ENCODE measurements at places on chromosomes 11 and 22.
A peak's percentile ranks its signal among the peaks of the same experiment; 100 is the strongest.

- DNase-seq: no peak
Measured at GRCh38 chr11:124798991-124799347, 1.2 kb downstream of the MSANTD2 start.

DNA sequence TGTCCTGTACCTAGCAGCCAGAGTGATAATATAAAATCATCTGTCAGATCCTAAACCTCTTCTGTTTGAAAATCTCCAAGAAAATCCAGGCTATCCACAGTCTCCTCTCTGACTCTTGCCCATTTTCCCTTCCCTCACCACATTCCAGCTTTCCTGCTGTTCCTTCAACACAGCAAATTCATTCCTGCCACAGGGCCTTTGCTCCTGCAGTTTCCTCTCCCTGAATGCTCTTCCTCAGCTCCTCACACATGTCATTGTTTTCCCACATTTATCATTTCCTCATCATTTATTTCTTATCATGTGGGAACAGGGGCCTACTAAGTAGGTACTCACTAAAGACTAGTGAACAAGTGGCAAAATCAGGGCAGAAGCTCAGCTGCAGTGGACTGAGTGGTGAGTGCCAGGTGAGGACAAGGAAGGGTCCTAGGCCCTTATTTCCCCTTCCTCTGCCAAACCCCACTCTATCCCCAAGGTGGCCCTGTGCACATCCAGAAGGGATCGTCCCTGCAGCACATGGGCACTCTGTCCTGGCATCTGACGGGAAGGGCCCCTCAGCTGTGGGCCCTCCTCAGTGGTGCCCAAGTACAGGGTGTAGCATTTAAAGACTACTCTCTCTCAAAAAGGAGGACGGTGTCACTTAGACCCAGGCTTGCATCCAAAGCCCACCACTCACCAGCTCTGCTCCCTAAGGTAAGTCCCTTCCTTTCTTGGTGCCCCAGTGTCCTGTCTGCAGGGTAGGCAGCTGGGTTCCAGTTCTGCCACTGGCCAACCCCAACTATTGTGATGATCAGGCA, 2.0 kb downstream of the LRRC32 start:
- DNase-seq: no peak

DNA sequence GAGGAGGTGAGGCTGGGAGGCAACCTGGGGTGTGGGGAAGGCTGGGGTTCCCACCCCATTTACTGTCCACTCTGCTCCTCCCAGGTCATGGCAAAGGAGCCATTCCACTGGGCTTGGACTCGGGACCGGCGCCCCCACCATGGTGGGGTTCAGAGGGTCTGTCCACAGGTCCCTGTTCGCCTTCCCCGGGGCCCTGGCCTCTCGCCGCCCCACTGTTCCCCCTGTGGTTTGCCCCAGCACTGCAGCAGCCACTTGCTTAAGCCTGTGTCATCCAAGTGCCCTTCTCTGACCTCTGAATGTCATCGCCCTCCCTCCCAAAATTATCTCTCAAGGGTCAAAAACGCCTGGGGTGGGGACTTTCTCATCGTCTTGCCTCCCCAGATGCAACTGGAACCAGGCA, 2.6 kb downstream of the SPDYC start:
- DNase-seq: no peak

- DNase-seq: no peak
Measured at GRCh38 chr11:62358273-62358672, 21.0 kb downstream of the ASRGL1 start.

DNA sequence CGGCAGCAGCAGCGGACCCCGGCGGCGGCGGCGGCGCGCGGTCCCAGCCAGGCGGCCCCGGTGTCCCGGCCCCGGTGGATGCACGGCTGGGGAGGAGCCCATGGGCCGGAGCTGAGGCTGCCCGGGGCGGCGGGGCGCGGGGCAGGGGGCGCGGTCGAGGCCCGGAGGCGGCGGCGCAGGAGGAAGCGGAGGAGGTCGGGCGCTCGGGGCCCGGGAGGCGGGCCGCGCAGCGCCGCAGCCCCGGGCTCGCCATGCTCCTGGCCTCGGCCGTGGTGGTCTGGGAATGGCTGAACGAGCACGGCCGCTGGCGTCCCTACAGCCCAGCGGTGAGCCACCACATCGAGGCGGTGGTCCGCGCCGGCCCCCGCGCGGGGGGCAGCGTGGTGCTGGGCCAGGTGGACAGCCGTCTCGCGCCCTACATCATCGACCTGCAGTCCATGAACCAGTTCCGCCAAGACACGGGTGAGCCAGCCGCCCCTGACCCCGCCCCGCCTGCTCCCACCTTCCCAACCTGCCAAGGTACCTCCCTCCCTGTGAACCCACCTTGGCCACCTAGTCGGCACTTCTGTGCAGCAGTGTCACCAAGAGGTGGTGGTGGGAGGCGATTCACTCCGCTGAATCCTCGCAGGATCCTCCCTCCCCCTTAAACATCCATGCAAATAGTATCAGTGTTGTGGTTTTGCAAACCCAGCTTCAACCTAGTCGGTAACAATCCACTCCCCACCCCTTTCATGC, 580 bp downstream of the DTX4 start:
- DNase-seq: no peak

GRCh38 chr11:105298630-105299029, 159.1 kb upstream of the CARD18 start:
- DNase-seq: no peak

DNA sequence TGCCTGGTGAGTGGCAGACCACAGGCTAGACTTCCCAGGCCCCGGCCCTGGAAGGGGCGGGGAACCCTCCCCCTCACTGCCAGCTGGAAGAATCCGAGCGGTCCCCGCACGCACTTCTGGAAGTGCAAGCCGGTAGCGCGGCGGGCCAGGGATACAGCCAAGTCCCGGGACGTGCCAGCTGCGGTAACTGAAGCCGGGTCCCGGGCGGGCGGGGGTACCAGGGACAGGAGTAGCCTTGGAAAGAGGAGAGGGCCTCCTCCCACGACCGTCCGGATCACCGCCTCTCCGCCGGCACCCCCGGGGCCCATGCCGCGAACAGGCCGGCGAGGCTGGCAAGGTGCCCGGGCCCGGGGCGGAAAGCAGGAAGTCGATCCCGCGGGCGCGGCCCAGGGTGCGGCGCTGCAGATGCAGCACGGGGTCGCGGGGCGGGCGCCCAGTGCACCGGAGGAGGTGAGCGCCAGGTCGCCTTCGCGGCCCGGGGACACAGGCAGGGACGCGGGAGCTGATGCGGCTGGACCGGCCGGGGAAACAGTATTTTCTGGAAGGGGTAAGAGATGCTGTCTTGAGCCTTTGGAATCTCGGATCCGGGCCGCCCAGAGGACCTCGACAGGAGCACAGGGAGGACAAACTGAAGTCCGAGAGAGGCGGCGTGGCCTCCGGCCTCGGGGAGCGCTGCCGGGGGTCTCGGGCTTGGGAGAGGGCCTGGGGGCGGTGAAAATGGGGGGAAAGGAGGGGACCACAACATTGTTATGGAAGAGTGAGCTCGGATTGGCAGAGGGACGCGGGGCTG, 783 bp upstream of the SLC35C1 start:
- peak; percentile 16 for DNase-seq

DNA sequence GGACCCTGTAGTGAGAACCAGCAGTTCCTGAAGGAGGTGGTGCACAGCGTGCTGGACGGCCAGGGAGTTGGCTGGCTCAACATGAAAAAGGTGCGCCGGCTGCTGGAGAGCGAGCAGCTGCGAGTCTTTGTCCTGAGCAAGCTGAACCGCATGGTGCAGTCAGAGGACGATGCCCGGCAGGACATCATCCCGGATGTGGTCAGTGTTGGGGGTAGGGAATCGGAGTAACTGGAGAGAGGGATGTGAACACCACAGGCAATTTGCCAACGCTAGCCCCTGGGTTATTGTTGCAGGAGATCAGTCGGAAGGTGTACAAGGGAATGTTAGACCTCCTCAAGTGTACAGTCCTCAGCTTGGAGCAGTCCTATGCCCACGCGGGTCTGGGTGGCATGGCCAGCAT, 19.9 kb downstream of the MADD start:
- DNase-seq: no peak

DNA sequence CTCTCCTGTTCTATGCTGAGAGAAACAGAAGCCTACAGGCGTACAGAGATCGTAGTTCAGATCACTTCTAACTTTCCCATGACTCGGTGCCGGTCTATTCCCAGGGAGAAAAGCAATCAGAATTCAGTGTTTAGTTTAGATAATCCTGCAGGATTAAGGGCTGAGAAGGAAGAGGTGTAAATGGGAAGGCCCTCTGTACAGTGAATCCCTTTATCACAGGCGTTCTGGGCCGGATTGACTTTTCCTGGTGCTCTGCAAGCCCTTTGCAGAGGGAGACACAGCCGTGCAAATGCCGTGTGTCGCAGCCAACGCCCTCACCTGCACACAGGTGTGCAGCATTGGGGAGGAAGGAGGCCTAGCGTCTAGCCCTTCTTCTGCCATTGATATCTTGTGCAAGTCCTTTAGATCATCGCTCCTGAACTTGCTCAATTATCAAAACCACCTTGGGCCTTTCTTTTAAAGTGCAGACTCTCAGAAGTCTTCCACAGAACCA, 90.6 kb downstream of the DSCAML1 start:
- no peak for DNase-seq

DNA sequence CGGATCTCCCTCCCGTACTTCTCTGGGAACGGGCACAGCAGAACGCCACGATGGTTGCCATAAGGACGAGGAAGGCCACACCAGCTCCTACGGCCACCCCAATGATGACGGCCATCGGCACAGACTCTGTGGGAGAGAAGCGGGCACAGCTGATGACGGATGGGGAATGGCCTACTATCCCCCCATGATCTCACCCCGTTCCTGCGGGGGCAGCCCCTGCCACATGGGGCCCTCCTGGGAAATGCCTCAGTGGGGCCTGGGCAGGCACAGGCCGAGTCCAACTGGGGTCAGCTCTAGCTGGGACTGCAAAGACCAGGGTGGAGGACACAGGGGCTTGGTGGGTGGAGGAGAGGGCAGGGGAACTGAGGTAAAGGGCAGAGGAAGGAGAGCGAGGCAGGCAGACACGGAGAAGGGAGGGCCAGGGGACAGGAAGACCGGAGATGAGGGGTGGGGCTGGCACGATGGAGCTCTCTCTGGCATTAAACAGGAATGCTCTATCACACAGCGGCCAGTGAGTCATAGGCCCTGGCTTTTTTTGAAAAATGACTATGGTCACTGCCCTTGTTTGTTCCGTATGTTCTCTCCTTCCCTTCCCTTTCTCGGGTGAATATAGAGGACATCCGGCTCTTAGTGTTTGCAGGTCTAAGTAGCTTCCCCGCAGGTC, 76.0 kb downstream of the ST3GAL4 start:
- no peak for DNase-seq

GRCh38 chr11:62280452-62280851, 10.5 kb downstream of the SCGB2A2 start:
- DNase-seq: no peak

DNA sequence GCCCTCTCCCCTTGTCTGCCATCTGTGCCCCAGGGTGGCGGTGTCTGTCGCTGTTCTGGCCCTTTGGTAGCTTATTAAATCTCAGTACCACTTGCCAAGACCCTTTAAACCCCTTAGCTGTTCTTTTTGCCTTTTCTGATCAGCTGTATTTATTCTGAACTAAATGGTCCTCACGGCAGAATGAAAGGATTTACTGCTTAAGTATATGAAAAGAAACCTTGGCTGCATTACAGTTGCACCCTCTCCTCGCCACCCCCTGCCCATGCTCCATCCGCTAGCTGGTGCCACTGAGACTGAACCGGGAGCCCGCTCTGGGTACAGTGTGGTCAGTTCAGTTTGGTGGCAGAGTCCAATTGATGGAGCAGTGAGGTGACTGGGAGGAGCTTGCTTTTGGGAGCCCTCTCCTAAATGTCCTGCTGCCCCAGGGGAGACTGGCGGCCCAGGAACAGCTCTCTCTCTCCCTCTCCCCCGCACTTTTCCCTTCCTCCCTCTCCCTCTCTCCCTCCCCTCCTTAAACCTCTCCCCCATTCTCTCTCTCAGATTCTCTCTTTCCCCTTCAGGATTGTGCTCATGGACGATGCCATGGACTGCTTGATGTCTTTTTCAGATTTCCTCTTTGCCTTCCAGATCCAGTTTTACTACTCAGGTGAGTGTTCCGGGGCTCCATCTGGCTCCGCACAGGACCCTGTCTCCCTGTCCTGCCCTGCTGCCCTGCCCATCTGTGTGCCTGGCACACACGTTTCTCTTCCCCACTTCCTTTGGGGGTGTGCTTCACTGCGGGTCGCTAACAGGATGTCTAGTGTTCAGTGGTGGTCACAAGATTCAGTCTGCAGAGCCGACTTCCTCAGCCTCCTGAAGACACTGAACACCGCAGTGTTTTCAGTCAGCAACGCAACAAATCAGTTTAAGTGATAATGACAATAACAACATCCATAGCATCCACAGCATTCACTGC, 21.8 kb downstream of the ARFGAP2 start:
- no peak for DNase-seq

- DNase-seq: peak; percentile 74
Measured at GRCh38 chr11:34234086-34234740, 123.6 kb downstream of the ABTB2 start.

DNA sequence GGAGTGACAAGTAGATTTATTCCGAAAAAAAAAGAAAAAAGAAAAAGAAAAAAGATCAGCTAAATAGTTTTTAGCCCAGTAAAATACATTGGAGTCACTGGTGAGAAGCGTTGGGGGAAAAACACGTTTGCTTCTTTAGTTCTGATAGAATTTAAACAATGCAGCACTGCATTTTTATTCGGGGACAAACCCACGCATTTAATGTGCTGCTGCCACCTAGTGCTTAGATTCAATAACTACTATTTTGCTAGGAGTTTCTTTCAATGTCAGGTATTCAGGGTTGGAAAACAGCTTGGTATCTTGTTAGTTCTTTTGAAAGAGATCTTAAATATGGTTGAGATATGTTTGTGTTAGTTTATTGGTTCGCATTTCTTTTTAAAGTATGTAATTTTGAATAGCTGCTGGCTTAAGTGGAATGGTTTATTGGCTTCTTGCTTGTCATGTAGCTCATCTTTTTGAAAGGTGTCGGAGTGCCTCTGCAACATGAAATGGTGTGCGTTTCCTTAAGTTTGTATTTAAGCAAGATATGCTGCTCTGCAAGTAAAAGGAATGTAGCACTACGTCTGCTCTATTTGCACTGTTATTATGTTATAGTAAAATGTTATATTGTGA, 41.9 kb downstream of the SVIP start:
- no peak for DNase-seq

GRCh38 chr22:17103351-17103750, 17.8 kb downstream of the TMEM121B start:
- no peak for DNase-seq

GRCh38 chr11:108933630-108934029, 268.8 kb downstream of the DDX10 start:
- DNase-seq: no peak

DNA sequence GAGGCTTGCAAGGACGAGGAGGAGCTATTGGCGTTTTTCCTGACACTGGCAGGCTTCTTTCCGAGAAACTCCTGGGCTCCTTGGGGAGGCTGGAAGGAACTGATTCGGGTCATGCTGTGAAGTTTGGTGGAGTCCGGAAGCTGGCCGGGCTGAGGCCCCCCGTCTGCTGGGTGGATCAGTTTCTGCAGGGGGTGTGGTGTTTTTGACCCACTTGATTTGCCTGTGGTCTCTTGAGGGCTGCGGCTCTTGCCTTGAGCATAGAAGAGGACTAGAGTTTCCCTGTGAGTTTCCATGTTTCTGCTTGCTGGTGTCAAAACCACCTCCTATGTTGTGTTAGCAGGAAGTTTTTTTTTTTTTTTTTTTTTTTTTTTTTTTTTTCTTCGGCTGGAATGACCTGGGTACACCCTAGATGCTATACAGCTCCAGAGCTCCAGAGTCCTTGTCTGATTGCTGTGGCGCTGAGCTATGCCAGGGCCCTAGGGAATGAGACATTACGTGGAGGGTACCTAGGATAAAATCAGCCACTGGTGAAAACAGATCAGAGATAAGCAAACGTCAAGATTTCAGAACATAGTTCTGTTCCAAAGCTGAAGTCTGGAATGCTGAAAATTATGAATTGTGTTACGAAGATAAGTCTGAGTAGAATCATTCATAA, 728 bp downstream of the TBC1D22A start:
- DNase-seq: no peak

- DNase-seq: no peak
Measured at GRCh38 chr22:45462034-45462655, 40.5 kb upstream of the FBLN1 start.

Data from stimulated activated CD8-positive, alpha-beta memory T cell treated with anti-CD3 and anti-CD28 coated beads, Interleukin-4, amount 100 ng/mL, for 4 hours (primary cell).